ENCODE measurements at places on chromosomes 16 and 17. TPM values are rescaled to one million over a fixed set of nuclear protein-coding genes. Genes with fewer than 3 reads are reported as not detected.

CHST5 gene
- 142 TPM for total RNA-seq

SLC52A1 gene
- 1.7 TPM for total RNA-seq

MPV17L gene
- 7.9 TPM for total RNA-seq

PRSS27 gene
- 0.15 TPM for total RNA-seq

MRM3 gene
- total RNA-seq = 13.0 TPM

TBC1D3B gene
- 8.7 TPM for total RNA-seq

GNAO1 gene
- total RNA-seq = 1.7 TPM

GP1BA gene
- total RNA-seq = not detected

SYCE1L gene
- total RNA-seq = 4.8 TPM

ZNF597 gene
- 1.7 TPM for total RNA-seq

C17orf100 gene
- 1.5 TPM for total RNA-seq

Measured in colonic mucosa (tissue), 4 donors.